Bone marrow (tissue), 2 donors: ENCODE measurements at places on chromosomes 5 and 9.

- no peak for DNase-seq
These were observed 28.4 kb downstream of the VCP start for GRCh38 chr9:35044071-35044470.

- no peak for DNase-seq
These were observed 43.8 kb downstream of the NDFIP1 start for GRCh38 chr5:142152384-142152732.

GRCh38 chr9:127007638-127008037 is 93.1 kb downstream of the RALGPS1 start:
- DNase-seq: no peak

DNA sequence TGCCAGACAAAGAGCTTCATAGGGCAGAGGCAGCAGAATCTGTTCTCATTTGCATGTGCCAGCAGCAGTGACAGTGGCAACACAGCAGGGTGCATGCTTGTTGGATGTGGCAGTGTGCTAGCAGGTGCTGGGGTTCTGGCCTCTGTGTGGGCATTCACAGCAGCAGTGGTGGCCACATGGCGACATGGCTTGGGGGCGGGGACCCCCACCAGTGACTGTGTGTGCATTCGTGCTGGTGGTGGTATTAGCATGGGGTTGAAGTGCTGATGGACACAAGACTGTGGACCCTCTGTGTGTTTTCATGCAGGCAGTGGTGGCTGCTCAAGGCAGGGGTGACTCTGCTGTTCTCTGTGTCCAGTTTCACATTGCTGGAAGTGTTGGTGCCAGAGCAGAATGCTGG is 183.2 kb upstream of the PDE4D start:
- no peak for DNase-seq

GRCh38 chr5:143172739-143173138 is 230.7 kb downstream of the NR3C1 start:
- DNase-seq: no peak
